Stimulated activated CD4-positive, alpha-beta T cell treated with anti-CD3 and anti-CD28 coated beads, TNF-alpha, amount 100 ng/mL, for 24 hours (primary cell): ENCODE measurements at places on chromosomes 2 and 18.

GRCh38 chr2:150677551-150677950, 190.1 kb upstream of the RND3 start:
- no peak for DNase-seq

- no peak for DNase-seq
These were observed 757.5 kb downstream of the DPP10 start for GRCh38 chr2:115199966-115200365.

- no peak for DNase-seq
These were observed 499.4 kb downstream of the GALR1 start for GRCh38 chr18:77749089-77749488.

DNA sequence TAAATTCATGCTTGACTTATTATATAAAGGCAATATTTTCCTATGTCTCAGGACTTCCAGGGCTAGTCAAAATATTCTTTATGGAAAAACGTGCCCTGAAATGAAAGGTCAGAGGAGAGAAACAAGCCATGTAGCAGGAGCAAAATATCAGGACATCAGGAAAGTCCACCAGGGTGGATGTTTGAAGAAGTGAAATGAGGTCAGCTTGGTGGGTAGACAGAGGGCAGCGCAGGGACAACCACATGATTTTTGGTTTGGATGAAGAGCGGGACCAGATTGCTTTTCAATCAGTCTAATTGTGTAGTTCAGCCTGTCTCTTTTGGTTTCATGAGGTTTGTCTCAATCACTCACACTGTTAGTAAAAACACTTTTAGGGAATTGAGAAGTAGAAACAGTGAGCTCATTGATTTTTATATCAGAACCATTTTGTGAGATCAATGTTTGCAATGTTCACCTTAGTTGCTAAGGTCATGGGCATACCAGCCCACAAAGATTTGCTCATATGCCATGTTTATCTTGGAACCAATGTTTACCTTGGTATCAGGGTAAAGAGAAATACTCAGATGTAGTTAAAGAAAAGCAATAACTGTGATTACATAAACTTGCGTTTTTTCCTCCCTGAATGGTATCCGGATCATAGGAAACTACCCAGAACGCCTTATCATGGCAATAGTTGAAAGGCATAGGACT, 32.1 kb downstream of the GKN2 start:
- no peak for DNase-seq

GRCh38 chr2:221380062-221380461, 192.0 kb downstream of the EPHA4 start:
- no peak for DNase-seq

GRCh38 chr2:162029287-162029901, 44.6 kb downstream of the DPP4 start:
- DNase-seq = no peak

DNA sequence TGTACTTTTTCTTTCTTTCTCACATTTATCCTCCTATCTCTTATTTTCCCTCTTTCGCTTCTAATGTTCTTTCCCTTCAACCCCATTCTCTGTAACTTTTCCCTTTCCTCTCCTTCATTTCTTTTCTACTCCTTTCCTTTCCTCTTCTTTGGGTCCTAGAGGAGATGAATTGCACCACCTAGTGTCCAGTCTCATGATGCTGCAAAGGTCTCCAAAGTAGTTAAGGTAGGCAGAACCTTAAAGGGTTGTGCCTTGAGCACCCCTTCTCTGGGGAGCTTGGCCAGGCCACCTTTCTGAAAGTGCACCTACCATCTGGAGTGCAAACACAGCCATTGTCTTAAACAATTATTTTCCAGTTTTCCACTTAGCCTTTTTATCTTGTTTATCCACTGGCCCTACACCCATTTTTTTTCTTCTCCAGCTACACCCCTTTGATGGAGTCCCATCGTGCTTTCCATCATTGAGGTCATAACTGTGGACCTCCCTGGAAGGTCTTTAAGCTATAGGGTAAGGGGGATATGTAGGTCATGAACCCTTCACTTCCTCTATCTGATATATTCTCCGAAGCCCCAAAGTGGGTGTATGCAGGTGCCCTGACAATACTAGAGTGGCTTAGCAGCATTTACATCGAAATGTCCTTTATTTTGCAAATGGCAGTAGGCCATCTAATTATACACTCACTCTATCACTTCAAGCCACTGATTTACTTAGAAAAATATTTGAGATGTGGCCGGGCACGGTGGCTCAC, 155.9 kb downstream of the ESCO1 start:
- DNase-seq = no peak

GRCh38 chr2:219378163-219378851, 9.4 kb downstream of the DNPEP start:
- DNase-seq = no peak

DNA sequence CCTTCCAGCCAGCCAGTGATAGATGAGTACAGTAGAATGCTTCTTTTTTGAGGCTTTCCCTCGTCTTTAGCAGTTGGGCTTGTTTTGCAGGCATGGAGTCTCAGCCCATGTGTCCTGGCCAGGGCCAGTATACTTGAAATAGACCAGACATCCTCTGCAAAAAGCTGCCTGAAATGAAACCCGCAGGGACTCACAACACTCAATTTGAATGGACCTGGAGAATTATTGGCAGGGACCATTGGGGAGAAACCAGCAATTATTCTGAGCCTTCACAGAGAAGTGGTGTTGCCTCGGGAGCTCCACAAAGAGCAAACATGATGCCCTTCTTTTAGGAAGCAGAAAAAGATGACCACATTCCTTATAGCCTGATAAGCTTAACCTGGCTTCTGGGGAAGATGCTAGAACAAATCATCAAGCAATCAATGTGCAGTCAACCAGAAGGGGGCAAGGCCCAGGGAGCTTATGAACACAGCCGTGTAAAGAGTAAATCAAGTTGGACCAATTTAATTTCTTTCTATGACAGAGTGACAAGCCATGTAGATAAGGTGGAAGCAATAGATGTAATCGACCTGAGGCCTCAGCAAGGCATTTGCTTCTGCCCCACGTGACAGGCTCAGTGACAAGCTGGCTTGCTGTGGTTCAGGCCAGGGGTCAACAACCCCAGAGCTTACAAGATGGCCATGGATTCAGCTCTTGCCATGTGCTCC, 42.1 kb downstream of the BOD1L2 start:
- no peak for DNase-seq

DNA sequence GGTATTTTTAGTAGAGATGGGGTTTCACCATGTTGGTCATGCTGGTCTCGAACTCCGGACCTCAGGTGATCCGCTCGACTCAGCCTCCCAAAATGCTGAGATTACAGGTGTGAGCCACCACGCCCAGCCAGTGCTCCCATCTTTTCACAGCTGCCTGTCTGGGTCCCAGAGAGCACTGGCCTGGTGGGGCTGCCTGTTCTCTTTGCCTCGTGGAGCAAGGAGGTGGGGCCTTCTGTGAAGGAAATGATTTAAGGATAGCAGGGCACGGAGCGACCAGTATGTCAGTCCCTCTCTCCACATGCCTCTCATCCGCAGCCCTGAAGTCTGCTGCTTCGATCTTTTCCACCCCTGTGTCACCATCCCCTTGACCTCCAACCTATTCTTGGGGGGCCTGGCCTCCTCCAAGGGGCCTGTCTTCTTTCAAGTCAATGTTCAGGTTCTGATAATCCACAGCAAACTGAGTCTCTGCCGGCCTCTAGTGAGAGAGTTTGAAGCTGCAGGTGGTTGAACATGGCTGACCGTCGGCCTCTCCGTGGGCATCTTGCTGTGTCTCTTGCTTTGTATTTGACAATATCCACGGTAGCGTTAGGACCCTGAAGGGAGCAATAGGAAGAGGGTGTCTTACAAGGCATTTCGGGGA, 28.2 kb upstream of the GIGYF2 start:
- no peak for DNase-seq

DNA sequence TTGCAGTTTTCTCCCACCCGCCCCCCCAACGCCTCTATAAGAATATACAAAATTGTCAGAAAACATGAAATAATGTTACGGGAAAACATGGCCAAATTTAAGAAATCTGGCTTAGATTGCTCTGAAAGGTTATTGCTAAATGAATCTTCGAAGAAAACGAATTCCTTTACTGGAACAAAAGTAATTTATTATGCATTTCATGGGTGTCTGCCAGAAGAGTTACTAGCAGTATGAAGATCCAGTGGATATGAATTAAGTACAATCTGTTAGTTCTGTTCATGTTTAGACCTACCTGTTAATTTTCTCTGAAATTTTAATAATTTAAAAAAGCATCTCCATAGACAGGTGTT, 21.9 kb downstream of the GATA6 start:
- DNase-seq = no peak

DNA sequence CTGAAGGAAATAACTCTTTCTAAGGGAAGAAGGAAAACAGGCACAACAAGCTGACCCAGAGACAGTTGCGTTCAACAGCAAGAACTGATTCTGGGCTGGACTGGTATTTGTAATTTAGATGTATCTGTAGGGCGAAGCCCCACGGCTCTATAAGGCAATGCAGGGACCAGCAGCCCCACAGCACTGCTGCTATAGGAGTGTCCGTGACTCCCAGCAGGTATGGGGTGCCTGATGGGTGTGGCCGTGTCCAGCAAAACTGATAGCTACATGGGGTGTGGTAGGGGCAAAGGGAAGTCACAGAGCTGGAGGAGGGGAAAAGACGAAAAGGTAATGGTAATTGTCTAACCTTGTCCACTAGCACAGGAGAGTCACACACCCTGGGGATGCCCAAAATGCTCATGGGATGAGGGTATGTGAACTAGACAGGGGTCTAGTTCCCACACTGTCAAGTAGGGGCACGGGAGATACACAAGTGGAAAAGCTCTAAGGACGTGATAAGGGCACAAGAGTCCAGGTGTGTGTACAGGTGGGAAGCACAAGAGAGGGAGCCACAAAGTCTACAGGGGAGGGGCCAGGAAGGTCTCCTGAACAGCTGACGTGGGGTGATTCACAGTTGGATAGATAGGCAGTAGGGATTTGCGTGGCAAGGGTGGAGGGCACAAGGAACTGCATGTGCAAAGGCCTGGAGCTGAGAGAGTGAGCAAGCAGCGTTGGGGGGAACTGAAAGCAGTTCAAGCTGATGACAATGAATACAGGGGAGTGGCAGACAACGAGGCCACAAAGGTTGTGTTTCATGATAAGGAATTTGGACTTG, 48.5 kb upstream of the ASPRV1 start:
- DNase-seq = no peak

- peak; percentile 63 for DNase-seq
These were observed 836 bp downstream of the ANKRD12 start for GRCh38 chr18:9137168-9138066.

DNA sequence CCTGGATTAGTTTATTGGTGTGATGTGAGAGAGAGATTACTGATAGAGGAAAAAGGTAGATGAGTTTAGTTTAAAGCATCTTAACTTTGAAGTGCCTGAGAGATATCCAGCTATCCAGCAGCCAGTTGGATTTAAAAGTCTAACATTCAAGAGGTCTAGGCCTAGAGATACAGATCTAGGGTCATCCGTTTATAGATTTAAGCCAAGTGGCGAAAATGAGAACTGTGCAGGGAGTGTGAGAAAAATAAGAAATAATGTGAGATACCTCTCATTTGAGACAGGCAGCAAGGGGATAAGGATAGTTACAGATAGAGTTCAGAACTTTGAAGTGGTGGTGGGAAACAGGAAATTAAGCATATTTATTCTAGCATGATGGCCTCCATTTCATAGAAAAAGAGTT, 5.3 kb upstream of the ORC2 start:
- no peak for DNase-seq

DNA sequence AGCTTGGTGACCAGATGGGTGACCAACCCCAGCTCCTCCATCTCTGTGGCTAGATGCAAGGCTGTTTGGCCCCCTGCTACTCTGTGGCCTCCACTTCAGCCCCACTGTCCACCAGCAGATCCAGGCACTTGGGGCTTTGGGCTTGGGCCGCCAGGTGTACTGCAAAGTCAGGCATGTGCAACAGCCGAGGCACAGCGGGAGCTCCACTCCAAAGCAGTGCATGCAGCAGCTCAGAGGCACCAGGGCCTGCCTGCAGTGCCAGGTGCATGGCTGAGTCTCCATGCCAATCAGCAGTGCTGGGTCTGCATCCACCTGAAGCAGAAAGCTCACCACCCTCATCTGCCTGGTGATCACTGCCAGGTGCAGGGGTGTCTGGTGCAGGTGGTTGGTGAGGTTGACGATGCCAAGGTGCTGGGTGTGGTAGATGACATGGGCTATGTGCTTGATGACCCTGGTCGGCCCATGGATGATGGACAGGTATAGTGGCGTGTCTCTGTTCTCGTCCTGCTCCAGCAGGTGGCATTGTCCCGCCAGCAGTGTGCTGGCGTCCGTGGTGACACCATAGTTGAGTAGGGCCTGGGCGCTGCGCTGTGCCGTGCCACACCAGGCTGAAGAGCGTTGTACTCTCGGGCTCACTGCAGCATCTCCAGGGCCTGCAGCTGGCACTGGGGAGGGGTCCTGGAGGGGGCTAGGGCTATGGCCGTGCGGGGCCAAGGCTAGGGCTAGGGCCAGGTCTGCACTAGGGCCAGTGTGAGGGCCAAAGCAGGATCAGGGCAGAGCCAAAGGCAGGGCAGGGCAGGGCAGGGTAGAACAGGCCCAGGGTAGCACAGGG, 1.0 kb upstream of the ANKRD62 start:
- DNase-seq = no peak

DNA sequence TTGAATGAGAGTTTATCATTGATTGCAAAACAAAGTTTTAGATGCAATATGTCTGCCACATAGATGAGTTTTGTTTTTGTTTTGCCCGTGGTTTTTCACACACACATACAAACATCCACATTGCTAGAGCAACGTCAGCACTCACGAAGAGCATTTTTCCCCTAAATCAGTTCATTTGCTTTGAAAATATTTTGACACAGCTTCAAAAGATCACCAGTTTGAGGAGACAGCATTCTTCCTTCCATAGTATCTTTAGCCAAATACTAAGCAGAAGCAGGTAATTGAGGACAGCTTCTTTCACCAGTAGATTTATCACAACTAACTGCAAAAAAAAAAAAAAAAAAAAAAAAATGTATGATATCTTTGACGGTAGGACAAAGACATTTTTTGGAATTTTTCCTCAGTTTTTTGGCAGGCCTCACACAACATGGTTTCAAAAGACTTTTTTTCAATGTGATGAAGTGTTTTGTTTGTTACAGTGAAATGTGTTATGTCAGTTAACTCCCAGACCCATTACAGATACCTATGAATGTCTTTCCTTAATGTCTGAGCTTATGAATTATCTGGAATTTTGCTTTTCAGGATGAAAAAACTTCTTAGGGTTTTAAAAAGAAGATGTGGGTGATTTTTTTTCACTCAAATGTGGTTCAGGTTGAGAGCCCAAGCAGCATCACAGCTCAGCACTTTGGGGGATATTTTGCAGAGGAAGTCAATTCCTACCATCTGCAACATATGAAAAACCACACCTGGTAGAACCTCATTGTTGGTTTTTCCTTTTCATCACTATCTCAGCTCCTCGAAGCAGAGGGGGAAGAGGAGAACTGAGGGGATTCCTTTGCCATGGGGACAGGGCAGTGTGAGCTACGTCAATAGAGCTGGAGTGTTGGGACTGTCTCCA, 31.6 kb downstream of the AOX1 start:
- no peak for DNase-seq

GRCh38 chr2:137676346-137676745, 287.9 kb upstream of the HNMT start:
- no peak for DNase-seq

DNA sequence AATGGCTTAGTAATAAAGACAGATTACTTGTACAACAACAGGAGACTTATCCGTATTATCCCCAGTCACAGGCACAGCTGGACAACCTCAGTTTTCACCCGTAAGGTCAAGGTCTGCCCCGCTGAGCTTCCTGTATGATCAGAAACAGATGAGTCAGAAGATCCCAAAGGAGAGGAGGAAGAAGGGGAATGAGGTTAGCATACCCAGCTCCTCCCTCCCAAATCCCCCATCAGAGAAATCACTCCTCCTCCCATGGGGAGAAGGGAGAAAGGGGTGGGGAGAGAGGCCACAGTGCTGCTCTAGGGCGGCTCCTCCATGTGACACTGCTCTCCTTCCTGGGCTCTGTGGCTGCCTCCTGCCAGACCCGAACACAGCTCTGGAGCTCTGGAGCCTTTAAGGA, 53.8 kb upstream of the SPTBN1 start:
- DNase-seq = no peak
